ENCODE measurements at places on chromosomes 13 and 19. TPM values are rescaled to one million over a fixed set of nuclear protein-coding genes. Genes with fewer than 3 reads are reported as not detected.

DNA sequence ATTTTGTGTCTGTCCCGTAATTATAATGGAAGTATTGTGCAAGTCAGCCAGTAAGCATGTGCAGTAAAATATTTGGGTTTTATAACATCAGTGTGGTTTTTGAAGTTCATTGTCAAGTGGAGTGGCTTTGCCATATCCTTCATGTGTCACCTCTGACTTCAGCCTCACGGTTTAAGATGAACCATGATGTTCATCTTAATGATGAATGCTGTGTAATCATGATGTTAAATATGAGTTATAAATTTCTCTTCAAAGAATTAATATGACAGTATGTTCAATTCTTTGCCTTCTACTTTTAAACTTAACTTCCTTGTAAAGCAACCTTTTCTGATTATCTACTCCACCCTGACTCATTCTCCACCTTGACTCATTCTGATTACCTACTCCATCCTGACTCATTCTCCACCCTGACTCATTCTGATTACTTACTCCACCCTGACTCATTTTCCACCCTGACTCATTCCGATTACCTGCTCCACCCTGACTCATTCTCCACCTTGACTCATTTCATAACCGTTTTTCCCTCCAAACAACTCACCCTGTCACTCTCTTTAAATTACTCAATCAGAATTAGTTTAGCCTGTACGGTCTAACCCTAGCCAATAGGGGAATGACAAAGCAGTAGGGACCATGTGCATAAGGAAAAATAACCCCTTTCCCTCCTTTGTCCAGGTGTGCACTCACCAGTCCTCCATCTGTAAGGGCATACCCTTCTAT is 50.3 kb upstream of the ANKRD10 start:
- H3K27me3 ChIP-seq = peaks cover 9% of the 10 kb centered on the region
- H3K27ac ChIP-seq = peak overlapping the region; percentile 79
- no peak for DNase-seq
- H3K4me1 ChIP-seq = no peaks in the 10 kb centered on the region
- peak overlapping the region; percentile 29 for H3K4me3 ChIP-seq

DNA sequence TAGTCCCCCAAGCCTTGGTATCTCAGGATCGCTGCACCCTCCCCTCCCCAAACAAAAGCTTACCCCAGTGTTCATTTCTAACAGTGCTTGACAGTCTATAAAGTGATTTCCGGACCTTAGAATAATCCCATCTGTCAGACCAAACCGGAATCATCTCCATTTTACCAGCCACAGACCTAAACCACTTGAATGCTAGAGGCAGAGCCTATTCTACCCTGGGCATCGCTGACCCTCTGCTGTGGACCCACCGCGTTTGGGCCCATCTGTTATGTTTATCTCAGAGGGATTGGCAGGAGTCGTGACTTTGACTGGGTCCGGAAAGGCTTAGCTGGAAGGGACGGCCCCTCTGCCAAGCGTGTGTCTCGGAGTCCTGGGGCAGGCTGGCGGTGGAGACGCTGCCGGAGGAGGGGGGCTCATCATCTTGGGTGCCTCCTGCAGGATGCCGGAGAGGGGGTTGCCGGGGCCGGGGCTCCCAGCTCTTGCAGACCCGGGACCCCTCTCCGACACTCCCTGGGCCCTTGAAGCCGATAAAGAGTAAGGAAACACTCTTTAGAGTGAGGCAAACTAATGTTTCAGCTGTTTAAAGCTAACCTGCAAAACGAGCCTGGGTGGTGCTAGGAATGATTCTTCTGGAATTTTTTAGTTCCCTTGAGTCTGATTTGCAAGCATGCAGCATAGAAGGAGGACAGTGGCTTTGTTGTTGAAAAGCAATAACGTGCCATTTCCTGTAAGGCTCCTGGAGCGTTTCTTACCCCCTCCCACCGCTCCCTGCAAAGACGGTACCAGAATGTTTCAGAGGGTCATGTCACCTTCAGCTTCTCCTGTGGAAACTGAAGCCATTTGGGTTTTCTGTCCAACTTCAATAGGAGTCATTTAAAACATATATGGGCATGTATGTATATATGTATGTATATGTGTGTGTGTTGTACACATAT is 1.3 kb downstream of the SLC25A42 start:
- no peaks in the 10 kb centered on the region for H3K36me3 ChIP-seq
- peaks cover 23% of the 10 kb centered on the region for H3K4me1 ChIP-seq
- peak overlapping the region; percentile 78 for H3K27ac ChIP-seq
- DNase-seq = no peak

DNA sequence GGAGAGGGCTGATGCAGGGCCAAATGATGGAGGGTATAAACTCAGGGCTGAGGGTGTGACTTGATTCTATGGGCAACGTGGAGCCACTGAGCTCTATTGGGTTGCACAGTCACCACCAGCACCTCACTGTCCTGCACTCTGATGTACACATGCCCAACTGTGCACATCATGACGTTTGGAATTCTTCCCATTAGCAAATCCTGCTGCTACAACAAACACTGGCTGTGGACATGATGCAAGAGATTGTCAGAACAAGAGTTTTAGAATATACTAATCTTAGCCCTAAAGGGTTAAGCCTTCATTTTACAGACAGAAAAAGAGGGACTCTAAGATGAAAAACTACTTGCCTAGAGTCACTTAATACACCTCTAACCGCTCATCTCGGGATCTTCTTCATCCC is 2.4 kb upstream of the TTYH1 start:
- no peak overlapping the region for H3K4me3 ChIP-seq
- no peak overlapping the region for H3K27ac ChIP-seq
- peaks cover 9% of the 10 kb centered on the region for H3K4me1 ChIP-seq
- peaks cover 57% of the 10 kb centered on the region for H3K27me3 ChIP-seq
- peaks cover 5% of the 10 kb centered on the region for H3K36me3 ChIP-seq

GRCh38 chr13:101490406-101491015 is 38.0 kb downstream of the ITGBL1 start:
- H3K27me3 ChIP-seq = peaks cover 11% of the 10 kb centered on the region
- H3K4me3 ChIP-seq = no peak overlapping the region
- DNase-seq = no peak
- no peaks in the 10 kb centered on the region for H3K36me3 ChIP-seq

GRCh38 chr13:61275736-61276135 is 139.9 kb downstream of the PCDH20 start:
- H3K36me3 ChIP-seq = no peaks in the 10 kb centered on the region
- H3K4me1 ChIP-seq = no peaks in the 10 kb centered on the region
- H3K4me3 ChIP-seq = no peak overlapping the region
- no peak for DNase-seq
- no peaks in the 10 kb centered on the region for H3K27me3 ChIP-seq

DNA sequence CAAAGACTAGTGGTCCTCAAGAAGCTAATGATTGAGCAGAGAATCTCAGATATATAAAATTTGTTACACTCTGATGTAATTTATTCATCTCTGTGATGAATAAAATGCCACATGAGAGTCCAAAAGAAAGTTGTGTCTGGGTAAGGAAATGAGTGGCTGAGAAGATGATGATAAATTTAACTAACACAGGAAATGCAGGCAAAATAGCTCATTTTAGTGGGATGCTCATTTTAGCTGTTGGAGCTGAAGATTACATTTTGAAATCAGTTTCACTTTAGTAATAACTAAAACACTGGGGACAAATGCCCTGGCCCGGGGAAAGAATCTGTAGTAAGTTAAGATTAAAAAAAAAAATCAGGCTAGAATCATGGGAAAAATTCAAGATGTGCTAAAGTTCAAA is 35.2 kb downstream of the SPRY2 start:
- H3K4me1 ChIP-seq = peaks cover 4% of the 10 kb centered on the region
- H3K4me3 ChIP-seq = no peak overlapping the region
- DNase-seq = no peak
- H3K36me3 ChIP-seq = peaks cover 7% of the 10 kb centered on the region
- H3K27me3 ChIP-seq = no peaks in the 10 kb centered on the region

DNA sequence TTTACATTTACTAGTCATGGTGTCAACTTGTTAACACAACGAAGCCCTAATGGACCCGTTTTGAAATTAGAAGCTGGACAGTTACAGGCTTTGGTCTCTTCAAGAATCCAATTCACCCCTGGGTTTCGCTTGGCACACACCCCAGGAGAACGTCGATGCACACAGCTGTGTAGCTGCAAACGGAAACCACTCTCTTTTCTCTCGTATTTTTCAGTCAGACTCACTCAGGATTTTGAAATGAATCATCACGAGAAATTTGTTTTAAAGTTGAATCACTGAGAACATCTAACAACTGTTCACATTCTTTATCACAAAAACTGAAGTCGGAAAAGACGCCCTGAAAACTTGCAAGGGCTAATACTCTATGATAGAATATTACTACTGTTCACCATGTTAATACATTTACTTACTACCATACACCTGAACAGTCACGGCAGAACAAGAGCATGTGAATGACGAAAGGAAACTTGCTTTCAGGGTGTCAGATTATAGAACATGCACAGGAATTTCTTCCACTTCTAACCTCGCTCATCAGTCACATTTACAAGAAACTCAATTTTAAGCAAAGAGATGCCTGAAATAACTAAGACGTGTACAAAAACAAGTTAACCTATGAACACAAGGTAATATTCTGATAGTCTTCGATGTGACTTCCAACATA is 4.7 kb downstream of the PNMA8A start:
- H3K27ac ChIP-seq = no peak overlapping the region
- peaks cover 4% of the 10 kb centered on the region for H3K4me1 ChIP-seq
- peaks cover 11% of the 10 kb centered on the region for H3K36me3 ChIP-seq
- H3K4me3 ChIP-seq = no peak overlapping the region
- DNase-seq = no peak

- H3K27ac ChIP-seq = no peak overlapping the region
- H3K27me3 ChIP-seq = no peaks in the 10 kb centered on the region
- H3K36me3 ChIP-seq = no peaks in the 10 kb centered on the region
- DNase-seq = no peak
- H3K4me3 ChIP-seq = no peak overlapping the region
Measured at GRCh38 chr19:4297901-4298809, 4.0 kb downstream of the TMIGD2 start.

GRCh38 chr19:32674153-32674930 is 638 bp downstream of the ANKRD27 start:
- no peak for DNase-seq
- H3K4me3 ChIP-seq = peak overlapping the region; percentile 96
- H3K27ac ChIP-seq = peak overlapping the region; percentile 85

DNA sequence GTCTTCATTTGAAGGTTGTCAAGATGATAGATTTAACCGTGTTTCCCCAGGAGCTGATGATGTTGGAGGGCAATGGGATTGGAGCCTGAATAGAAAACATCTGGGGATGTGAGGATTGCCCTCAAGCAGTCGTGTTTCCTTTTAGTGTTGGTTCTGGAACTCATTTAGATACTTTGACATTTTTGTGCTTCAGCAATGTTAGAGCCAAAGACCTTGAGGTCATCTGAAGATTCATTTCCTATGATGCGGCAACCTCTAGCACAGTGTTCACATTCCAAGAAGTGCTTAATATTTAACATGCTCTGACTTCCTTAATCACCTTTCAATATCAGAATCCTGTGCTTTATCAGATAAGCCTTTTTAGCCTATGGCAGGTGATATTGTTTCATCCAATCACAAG is 82.7 kb downstream of the SLC10A2 start:
- peak overlapping the region; percentile 87 for H3K27ac ChIP-seq
- H3K36me3 ChIP-seq = peaks cover 3% of the 10 kb centered on the region
- H3K4me1 ChIP-seq = peaks cover 24% of the 10 kb centered on the region
- peak overlapping the region; percentile 39 for H3K4me3 ChIP-seq
- no peaks in the 10 kb centered on the region for H3K27me3 ChIP-seq

DNA sequence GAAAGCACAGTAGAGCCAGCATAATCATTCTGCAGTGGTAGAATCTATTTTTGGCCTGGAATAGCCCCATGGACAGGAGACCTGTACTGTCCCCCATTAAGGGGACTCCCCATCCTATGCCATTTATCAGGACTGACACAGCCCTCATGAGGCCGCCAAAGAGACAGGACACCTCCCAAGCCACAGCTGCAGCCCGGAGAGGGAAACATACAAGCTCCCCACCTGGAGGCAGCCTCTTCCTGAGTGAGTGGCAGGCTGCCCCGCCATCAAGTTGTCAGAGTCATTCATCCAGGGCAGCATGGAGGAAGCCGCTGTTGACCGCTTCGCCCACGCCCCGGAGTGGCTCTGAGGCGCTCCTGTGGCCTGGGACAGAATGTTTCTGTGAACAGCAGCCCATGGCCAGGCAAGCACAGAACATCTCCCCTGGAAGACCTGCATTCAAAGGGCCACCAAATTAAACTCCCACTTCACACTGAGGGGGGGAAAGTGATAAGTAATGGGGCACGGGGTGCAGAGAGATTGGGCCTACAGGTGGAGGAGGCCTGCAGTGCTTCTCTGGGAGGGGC is 111.3 kb downstream of the ZDHHC20 start:
- H3K27ac ChIP-seq = no peak overlapping the region
- no peaks in the 10 kb centered on the region for H3K4me1 ChIP-seq
- H3K36me3 ChIP-seq = no peaks in the 10 kb centered on the region
- H3K27me3 ChIP-seq = no peaks in the 10 kb centered on the region

GRCh38 chr13:45773944-45774343 is 71.8 kb downstream of the CBY2 start:
- peaks cover 9% of the 10 kb centered on the region for H3K27me3 ChIP-seq
- peaks cover 9% of the 10 kb centered on the region for H3K4me1 ChIP-seq
- H3K36me3 ChIP-seq = no peaks in the 10 kb centered on the region
- no peak for DNase-seq

- no peak overlapping the region for H3K4me3 ChIP-seq
- H3K27ac ChIP-seq = no peak overlapping the region
- DNase-seq = no peak
- H3K4me1 ChIP-seq = no peaks in the 10 kb centered on the region
- H3K36me3 ChIP-seq = no peaks in the 10 kb centered on the region
Measured at GRCh38 chr19:4154571-4155312, 1.3 kb downstream of the CREB3L3 start.

DNA sequence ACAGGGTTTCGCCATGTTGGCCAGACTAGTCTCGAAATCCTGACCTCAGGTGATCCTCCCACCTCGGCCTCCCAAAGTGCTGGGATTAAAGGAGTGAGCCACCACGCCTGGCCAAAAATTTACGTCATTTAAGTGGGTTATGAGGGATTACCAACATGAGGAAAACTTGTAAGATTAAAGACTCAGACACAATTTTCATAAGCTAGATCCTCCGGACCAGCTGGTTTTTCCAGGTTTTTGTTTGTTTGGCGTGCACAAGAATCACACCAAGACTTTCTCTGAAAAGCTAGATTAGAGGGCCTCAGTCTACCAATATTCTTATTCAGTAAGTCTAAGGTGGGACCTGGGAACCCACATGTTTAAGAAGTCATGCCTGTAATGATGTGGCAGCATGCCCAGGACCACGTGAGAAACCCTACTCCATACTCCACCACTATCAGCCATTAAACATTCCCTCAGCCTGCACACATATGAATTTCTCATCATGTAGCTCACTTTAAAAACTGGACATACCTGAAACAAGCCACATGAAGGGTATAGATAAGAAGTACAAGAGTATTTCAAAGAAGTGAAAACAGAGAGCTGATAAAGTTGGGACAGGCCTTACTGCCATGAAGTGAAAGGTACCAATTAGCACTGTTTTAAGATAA is 25.7 kb downstream of the DIAPH3 start:
- no peaks in the 10 kb centered on the region for H3K4me1 ChIP-seq
- DNase-seq = no peak
- H3K4me3 ChIP-seq = no peak overlapping the region

GRCh38 chr19:5147074-5147977 is 178.4 kb downstream of the KDM4B start:
- peak overlapping the region; percentile 79 for H3K27ac ChIP-seq
- DNase-seq = no peak
- H3K4me1 ChIP-seq = peaks cover 5% of the 10 kb centered on the region
- peak overlapping the region; percentile 66 for H3K4me3 ChIP-seq
- H3K27me3 ChIP-seq = no peaks in the 10 kb centered on the region

The MIDN gene
- 122 TPM for total RNA-seq

The LILRA1 gene
- total RNA-seq = not detected

The MADCAM1 gene
- 0.74 TPM for total RNA-seq

The TMEM59L gene
- 4.6 TPM for total RNA-seq

The SPIB gene
- total RNA-seq = 3.0 TPM
